ENCODE measurements at places on chromosomes 3 and 15. TPM values are rescaled to one million over a fixed set of nuclear protein-coding genes. Genes with fewer than 3 reads are reported as not detected.

Gene FMN1
- polyA plus RNA-seq: 0.91 TPM

Gene NCKIPSD
- polyA plus RNA-seq: 10.9 TPM

Gene ABHD17C
- polyA plus RNA-seq: 16.1 TPM

Gene SLC30A4
- polyA plus RNA-seq: 7.5 TPM

Gene WWTR1
- polyA plus RNA-seq: 4.8 TPM

Gene BLM
- 24.4 TPM for polyA plus RNA-seq

Gene SLC24A5
- polyA plus RNA-seq: 0.47 TPM

Gene USP3
- 20.5 TPM for polyA plus RNA-seq

Gene ASB14
- 0.13 TPM for polyA plus RNA-seq

Gene SHC4
- 2.9 TPM for polyA plus RNA-seq

Gene CPLX3
- 2.4 TPM for polyA plus RNA-seq

Gene CHRM5
- polyA plus RNA-seq: not detected

Gene SLC6A6
- polyA plus RNA-seq: 3.1 TPM

Gene GOLGA8R
- polyA plus RNA-seq: not detected

Gene C3orf62
- 6.3 TPM for polyA plus RNA-seq

Gene GPR171
- polyA plus RNA-seq: 8.1 TPM

Gene C2CD4A
- not detected for polyA plus RNA-seq

Gene ISL2
- polyA plus RNA-seq: not detected

Measured in Purkinje cell (primary cell).